ENCODE measurements at places on chromosomes 12 and 14. TPM values are rescaled to one million over a fixed set of nuclear protein-coding genes. Genes with fewer than 3 reads are reported as not detected.

DNA sequence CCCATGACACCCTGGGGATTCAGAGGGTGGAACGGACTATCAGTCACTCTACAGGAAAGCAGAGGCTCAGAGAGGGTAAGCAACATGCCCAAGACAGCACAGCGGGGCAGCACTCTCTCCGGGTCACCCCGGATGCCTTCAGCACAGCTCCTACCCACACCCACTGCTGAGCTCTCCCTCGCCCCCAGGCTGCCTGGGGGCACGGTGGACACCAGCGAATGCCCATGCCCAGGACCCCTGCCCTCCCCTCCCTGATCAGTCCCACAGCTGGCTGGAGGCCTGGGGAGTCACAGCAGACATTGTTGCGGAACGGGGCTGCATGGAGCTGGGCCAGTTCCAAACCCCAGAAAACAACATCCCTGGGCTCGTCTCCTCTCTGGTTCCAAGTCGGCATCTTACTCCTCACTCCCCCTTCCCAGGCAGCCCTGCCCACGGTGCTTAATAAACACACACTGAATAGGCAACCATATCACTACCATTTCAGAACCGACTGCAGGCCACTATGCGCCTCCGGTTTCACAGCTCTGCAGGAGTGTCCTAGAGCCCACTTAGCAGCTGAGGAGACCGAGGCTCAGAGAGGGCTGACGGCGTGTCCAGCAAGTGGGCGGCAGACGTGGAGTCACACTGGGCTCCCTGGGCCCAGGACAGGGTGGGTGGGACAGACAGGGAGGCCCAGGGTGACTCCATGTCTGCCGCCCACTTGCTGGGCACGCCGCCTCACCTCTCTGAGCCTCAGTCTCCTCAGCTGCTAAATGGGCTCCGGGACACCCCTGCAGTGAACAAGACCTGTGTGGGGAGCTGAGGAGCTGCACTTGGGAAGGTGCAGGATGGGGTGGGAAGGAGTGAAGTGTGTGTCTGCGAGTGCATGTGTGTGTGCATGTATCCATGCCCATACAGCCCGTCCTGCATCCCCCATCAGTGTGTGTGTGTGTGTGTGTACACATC, 27.0 kb downstream of the CCDC85C start:
- DNase-seq, result no peak

DNA sequence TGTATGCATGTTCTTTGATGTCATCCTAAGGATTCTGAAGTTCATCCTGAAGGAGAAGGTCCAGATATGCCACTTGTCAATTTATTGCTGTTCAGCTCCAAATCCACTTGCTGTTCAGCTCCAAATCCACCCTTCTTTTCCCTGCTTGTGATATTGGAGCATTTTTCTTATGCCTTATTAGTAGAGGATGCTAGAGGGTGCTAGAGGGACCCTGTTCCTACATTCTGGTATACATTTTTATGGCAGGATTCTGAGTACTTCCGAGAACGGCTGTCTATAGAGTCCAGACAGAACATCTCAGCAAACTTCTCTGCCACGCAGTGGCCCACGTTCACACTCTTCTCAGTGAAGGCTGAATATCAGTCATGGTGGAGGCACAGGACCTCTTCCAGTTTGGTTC, 406.7 kb downstream of the NOVA1 start:
- no peak for DNase-seq

DNA sequence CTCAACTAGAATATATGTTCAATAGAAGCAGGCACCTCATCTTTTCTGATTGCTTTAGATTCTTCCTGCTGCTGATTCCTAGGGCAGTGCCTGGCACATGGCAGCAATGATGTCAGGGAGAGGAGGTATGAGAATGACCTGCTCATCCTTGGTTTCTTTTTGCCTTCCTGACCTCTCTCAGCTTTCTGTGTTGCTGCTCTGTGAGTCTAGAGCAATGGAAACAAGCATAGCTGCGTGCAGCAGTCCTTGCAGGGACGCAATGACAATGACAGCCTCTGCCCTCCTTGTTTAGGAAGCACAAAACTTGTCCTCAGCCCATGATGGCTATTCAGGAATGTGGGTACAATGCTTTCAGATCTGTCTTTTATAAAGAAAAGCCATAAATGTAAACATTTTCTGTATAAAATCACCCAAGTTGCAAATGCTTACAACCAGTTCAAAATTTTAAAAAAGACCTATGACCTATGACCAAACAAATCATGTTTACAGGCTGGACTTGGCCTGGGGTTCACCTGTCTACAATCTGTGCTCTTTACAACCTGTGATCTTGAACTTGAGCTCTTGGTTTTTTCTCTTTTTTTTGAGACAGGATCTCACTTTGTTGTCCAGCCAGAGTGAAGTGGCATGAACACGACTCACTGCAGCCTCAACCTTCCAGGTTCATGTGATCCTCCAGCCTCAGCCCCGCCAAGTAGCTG, 549.4 kb upstream of the ATP2B1 start:
- no peak for DNase-seq

GRCh38 chr12:40775661-40776060, 83.4 kb downstream of the CNTN1 start:
- no peak for DNase-seq

DNA sequence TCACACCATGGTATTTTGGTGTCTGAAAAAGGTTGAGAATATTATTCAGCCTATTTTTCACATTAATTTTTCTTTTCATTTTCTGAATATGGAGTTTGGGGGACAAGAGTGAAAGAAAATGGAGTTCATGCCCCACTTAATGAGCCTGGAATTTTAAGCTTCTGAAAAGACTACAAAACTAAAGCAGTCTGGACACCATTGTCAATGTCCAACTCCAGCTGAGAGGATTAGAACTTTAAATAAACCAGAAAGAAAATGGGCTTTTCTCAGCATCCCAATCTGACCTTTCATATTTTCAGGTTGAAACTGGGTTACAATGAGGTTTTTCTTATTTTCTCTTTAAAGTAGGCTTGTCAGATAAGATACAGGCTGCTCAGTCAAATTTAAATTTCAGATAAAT, 207.7 kb downstream of the SLC6A15 start:
- no peak for DNase-seq

The AMN gene
- total RNA-seq, result 0.30 TPM

The RNF212B gene
- total RNA-seq, result not detected
